ENCODE measurements at places on chromosomes 1 and 21.

GRCh38 chr1:21640653-21641052, 28.5 kb downstream of the RAP1GAP start:
- DNase-seq = no peak

GRCh38 chr1:25896266-25896665, 10.0 kb downstream of the STMN1 start:
- DNase-seq = no peak

- no peak for DNase-seq
These were observed 45.0 kb upstream of the PDE9A start for GRCh38 chr21:42608446-42608845.

DNA sequence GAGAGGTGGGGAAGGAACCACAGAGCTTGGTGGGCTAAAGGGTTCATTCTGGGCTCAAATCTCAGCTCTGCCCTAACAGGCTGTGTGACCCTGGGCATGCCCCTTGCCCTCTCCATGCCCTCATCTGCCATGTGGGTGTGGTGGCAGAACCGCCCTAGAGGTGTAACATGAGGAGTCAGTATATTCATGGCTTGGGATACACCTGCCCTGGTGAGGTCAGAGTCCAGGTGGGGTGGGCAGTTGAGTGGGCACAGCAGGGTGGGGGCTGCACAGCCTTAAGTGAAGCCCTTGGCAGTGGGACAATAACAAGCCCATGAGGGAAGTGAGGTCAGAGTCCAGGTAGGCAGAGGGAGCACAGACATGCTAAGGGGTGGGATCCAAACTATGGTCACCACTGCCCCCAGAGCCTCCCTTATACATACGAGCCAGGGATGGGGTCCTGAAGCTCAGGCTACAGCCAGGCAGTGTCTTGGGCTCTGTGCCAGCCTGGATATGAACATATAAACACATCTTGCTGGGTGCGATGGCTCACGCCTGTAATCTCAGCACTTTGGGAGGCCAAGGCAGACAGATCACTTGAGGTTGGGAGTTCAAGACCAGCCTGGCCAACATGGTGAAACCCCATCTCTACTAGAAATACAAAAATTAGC, 59.0 kb upstream of the EFHD2 start:
- no peak for DNase-seq

GRCh38 chr1:178684111-178684510, 40.9 kb upstream of the RALGPS2 start:
- DNase-seq = no peak

Data from stimulated activated CD4-positive, alpha-beta T cell treated with anti-CD3 and anti-CD28 coated beads, TNF-alpha, amount 100 ng/mL, for 48 hours (primary cell).